ENCODE measurements at places on chromosomes 3 and 15.

DNA sequence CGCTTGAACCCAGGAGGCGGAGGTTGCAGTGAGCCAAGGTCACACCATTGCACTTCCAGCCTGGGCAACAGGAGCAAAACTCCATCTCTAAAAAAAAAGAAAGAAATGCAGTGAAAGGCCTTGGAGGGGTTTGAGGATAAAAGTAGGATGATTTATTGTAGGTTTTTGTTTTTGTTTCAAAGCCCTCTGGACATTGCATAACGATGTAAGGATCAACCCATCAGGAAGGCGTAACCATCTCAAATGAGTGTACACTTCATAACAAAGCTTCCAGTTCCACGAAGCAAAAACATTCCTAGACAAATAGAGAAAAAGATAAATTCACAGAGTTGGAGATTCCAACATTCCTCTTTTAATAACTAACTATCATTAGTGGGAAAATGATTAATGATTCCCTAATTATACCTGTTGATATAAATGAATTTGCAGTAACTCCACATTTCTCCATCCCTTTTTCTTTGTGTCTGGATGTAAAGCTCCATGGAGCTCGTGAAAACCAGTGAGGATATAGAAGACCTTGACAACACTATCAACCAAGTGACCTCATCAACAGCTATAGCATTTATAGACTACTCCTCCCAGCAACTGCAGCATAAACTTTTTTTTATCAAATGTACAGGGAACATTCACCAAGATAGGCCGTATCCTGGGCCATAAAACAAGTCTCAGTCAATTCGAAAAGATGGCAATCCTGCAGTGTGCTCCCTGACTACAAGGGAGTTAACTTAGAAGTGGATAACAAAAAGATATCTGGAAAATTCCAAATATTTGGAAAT lies 48.7 kb upstream of the PPP4R2 start:
- DNase-seq: no peak

- no peak for DNase-seq
These were observed 150.5 kb downstream of the MAGI1 start for GRCh38 chr3:65888196-65888595.

DNA sequence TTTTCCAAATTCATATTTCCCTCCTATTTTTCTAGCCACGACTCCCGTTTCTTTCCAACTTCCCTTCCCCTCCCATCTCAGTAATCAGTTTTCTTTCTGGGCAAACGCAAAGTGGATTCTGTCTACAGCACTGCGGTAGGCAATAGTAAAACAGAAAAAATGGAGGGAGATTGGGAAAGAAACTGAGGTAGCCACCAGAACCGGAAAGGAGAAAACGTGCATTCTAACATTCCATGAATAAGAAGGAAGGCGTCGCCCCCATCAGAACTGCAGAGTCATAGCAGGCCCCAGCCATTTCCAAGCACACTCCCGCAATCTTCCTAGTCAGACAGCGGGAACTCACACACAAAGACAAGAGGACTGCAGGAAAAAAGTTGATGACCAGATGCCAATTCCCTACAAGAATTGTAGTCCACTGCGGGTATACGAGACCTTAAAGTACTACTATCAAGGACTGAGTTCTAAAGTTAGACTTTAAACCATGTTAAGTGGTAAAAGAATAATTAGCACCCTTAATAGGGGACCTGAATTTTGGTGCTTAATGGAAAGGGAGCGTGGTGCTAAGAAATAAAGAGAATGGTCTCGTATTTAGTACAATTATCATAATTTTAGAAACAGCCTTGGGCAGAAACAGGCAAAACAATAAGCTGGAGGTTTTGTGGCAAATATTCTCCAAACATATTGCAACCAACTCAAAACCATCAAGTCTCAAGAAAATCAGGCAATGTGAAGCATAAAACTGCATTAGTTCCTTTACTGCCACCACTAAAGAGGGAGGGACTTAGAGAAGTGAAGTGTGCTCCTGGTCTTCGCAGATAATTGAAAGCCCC lies 1.4 kb downstream of the PFN2 start:
- no peak for DNase-seq

DNA sequence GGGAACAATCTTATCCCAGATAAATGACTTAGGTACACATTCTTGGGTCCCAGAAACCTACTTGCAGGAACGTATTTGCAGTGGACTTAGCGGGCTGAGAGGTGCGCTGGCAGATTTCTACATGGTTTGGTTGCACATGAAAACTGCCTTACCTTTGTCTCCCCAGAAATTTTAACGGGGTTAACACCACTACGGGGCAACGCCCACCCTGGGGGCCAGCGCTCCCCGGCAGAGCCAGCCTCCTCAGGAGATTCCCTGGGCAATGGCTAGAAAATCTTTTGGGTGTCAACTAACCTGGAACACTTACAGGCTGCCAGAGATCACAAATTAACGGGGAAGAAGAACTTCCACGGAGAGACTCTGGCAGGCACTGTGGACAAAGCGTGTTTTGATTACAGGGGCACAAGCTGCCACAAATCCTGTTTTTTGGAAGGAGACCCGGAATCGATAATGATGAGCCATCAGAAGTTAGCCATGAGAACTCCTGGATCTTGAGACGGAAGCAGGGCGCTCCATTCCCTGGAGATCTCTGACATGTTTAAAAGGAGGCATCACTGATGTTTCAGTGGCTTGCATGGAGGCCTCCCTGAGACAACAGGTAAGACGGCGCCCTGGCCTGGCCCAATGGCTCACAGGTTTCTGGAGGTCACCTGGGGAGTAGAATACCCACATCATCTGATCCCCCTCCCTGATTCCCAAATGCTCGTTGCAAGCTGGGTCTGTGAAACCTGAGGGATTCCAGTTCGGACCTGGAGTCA lies 288.9 kb downstream of the ADAMTS17 start:
- no peak for DNase-seq

GRCh38 chr15:41970456-41970855 lies 1.9 kb downstream of the EHD4 start:
- no peak for DNase-seq

DNA sequence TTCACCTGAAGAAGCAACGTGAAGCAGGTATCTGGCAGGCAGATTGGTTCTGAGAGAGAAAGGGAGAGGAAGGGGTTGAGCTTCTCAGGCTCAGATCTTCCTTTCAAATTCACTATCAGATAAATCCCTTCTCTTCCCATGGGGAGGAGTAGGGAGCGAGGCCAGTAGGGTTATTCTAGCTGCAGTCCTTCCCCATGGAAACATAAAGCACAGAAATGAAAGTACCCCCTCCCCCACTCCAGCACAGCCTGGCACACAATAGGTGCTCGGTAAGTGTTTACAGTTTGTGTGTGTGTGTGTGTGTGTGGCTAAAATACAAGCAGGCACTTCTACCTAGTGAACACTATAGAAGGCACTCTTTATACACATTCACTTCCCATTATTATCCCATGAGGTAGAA lies 20.8 kb upstream of the VPS8 start:
- no peak for DNase-seq

DNA sequence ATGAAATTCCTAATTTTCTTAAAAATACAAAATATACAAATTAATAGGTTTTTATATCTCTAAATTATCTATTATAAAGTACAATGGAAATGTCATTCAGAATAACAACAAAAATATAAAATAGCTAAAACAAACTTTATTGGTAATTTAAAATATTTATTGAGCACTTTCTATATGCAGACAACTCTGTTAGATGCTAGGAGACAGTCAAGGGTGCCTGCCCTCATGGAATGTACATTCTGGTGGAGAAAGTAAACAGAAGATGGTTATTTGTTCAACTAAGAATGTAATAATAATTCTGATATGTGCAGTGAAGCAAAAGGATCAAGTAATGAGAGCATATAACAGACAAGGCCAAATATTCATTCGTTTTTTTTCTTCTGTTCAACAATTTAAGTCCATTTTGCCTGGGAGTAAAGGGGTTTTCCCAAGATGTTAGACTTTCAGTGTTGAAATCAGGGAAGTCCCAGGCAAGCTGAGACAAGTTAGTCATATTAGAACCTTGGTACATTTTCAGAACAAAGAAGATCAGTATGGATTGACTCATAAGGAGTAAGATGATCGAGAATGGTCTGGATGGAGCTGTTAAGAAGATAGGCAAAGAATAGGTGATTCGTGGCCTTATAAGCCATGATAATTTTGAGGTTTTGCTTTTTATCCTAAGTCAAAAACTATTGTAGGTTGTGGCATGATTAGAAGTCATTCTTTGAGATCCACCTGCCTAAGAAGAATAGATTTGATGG lies 150.2 kb upstream of the MLF1 start:
- DNase-seq: no peak

GRCh38 chr3:39446444-39446843 lies 21.0 kb upstream of the MOBP start:
- DNase-seq: no peak

DNA sequence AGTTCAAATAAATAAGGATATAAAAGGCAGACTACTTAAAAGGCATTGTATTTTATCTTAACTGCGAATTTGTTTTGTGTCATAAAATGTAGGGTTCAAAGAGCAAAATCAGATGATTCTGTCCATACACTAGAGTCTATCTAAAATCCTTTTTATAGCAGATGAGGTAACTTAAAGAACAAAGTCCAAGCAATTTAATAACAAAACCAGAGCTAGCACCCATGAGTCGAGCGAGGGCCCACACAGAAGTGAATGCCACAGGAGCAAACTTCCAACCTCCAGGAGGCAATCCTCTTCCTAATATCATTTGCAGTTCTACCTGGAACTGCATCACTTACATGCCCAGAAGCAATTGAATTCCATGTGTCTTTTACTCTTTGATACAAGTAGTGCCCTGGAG lies 35.4 kb upstream of the KBTBD8 start:
- DNase-seq: no peak

- DNase-seq: no peak
These were observed 11.7 kb downstream of the MRPS11 start for GRCh38 chr15:88479169-88479568.

DNA sequence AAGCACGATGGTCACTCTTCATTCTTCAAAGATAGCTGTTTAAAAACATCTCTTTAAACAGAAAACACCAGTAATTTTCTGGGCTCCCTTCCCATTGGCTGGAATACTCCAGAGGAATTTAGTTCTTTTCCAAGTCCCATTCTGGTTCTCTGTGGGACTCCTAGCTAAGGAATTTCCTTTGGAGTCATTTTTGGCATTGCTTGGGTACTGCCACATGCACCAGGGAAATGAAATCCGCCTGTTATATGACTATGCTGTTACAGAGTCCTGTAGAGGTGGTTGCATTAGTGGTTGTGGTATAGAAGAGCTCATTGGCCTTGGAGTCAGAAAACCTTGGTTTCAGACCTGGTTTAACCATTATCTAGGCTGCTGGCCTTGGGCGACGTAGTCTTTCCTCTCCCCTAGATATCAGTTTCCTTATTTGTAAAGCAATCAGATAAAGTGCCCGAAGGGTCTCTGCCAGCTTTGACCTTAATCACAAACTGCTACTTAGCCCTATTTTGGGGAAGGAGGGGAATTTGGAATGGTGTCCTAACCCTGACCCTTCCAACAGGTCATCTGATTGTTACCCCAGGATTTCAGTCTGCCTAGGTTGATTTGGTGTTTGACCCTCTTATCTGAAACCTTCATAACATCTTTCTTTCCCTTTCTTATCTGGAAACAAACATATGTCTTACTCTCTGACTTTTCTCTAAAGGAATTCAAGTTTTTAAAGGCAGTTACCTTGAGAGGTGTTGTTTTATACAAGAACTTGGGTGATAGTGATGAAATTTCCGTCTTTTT lies 13.4 kb downstream of the RTP1 start:
- no peak for DNase-seq

- DNase-seq: no peak
These were observed 122.3 kb downstream of the MEGF11 start for GRCh38 chr15:66131200-66131599.

- no peak for DNase-seq
These were observed 128.0 kb downstream of the ATP8B4 start for GRCh38 chr15:49990835-49991545.

GRCh38 chr3:10173926-10174435 lies 9.3 kb downstream of the IRAK2 start:
- DNase-seq: no peak

DNA sequence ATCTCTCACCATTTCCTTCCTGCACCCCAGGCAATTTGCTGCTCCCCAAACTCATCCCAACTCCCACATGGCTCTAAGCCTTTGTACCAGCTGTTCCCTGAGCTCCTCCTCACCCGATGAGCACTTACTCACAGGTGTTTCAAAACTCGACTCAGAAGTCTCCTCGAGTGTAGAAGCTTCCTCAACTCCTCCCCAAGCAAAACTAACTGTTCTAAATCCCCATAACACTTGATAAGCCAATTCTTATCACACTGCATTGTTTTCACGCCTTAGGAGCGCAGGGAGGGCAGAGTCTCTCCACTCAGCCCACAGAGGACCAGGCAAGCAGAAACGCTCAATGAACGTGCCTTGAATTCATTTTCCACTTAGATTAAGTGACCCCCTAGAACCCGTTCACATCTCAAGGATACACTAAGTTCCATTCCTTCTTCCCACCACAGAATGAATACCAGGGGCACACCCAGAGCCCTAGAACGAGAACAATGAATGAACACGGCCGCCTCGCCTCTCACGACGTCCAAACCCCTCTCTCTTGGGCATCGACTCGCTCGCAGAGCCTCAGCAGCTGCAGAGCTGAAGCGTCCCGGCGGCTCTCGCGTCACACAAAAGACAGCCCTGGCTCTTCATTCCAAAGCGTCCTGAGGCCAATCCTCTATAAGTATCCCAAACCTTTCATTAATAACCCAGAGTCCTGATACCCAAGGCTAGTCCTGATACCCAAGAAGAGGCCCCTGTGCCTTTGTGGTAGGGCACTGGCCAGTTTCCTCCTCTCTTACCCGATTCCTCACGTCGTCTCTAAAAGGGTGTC lies 1.1 kb downstream of the RAF1 start:
- DNase-seq: no peak

- DNase-seq: no peak
These were observed 183.3 kb upstream of the DCBLD2 start for GRCh38 chr3:99084826-99085225.

GRCh38 chr15:28989896-28990295 lies 104.1 kb downstream of the APBA2 start:
- DNase-seq: no peak

GRCh38 chr3:180430896-180431295 lies 171.1 kb upstream of the TTC14 start:
- DNase-seq: no peak

DNA sequence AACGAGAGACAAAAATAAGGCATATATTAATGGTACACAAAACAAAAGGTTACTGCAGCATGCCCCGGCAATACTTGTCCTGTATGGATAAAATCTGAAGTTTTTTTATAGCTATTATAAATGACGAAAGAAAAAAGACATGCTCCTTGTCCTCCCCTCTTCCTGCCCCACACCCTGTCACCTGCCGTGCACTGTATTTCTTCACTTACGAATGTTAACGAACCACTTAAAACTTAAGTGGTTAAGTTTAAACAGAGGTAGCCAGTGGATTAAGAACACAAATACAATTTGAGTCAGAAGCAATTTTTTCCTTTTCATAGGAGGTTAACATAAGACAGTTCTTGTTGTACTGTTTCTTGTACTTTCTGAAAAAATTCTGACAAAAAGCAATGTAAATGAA lies 799.1 kb upstream of the NECTIN3 start:
- no peak for DNase-seq

GRCh38 chr15:38670128-38671005 lies 105.8 kb upstream of the RASGRP1 start:
- DNase-seq: no peak

- no peak for DNase-seq
These were observed 122.2 kb downstream of the RTP4 start for GRCh38 chr3:187490366-187490765.
